ENCODE measurements at places on chromosomes 6 and 20.
A peak's percentile ranks its signal among the peaks of the same experiment; 100 is the strongest.

- no peak for DNase-seq
Observed at GRCh38 chr6:154350293-154350692, 6.3 kb downstream of the IPCEF1 start.

DNA sequence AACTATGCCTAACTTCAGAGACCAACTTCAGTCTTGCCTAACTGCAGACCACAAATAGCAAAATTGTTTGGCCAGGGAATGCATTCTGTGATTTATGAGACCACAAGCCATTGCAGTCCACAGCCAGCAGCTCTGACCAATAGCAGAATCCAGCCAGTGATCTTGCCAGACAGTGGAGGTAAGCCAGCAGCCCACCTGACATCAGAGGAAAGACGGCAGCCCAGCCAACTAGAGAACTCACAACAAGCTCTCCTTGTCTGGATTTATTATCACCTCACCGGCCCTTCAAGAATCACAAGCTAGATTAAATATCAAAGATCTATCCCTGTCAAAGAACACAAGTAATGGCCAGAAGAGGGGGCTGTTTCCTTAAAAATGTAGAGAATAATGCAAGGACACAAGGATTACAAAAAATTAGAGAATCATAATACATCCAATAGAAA lies 66.5 kb upstream of the SLC35F1 start:
- DNase-seq, result peak; percentile 56

- no peak for DNase-seq
Observed at GRCh38 chr20:43755851-43756250, 29.0 kb upstream of the GTSF1L start.

- no peak for DNase-seq
Observed at GRCh38 chr6:55888917-55889316, 13.5 kb upstream of the BMP5 start.

DNA sequence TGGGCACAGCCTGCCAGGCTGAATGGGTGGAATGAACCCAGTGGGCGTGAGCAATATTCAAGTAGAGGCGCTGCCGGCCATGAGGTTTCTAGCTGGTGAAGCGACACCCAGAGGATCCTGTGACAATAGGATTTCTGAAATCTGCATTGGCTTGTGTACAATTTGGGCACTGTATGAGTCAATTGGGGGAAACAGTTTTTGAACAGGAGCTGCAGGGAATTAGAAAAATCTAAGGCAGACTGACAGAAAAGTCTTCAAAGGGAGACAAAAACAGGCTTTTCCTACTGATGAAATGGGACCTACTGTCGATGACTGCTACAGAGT lies 148.8 kb upstream of the PROKR2 start:
- no peak for DNase-seq

- peak; percentile 83 for DNase-seq
Observed at GRCh38 chr6:156720691-156721685, 56.2 kb upstream of the ARID1B start.

DNA sequence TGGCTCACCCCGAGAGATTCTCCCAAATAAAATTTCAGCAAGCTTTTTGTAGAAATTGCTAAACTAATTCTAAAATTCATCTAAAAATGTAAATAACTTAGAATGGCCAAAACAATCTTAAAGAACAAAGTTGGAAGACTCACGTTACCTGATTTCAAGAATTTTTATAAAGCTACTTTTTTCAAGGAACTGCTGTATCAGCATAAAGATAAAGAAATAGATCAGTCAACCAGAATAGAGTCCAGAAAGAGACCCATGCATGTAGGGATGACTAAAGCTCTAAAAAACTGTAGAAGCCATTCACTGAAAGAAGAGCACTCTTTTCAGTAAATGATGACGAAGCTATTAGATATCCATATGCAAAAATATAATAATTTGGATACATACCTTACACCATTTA lies 652.1 kb downstream of the TBC1D32 start:
- DNase-seq, result no peak

GRCh38 chr6:74170118-74170517 lies 474.1 kb downstream of the CD109 start:
- DNase-seq, result no peak

- no peak for DNase-seq
Observed at GRCh38 chr6:70997379-70997778, 40.5 kb upstream of the B3GAT2 start.

GRCh38 chr20:40763646-40764295 lies 74.7 kb upstream of the MAFB start:
- no peak for DNase-seq

GRCh38 chr6:83307849-83308248 lies 114.7 kb downstream of the RWDD2A start:
- no peak for DNase-seq

- peak; percentile 8 for DNase-seq
Observed at GRCh38 chr20:55354720-55355119, 650.6 kb downstream of the CBLN4 start.

DNA sequence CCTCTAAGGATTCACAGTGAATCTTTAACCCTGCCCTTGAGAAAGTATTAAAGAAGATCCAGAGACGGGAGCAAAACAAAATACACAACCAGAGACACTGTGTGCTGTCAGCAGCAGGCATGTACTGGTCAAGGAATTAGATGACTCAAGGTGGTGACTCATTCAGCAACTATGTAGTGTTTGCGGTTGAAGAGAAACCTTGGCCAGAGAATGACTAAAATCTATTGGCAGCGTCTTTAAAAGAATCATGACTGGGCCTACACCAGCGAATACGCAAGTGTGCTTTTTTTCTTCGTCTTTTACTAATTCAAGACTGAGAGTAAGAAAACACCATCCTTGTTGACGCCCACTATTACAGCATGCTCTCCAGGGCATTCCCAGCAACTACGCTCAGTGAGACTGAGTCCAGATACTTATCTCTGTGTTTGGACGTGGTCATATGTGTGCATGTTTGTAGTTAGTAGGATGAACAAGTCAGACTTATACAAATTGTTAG lies 72.4 kb upstream of the BACH2 start:
- DNase-seq, result no peak

GRCh38 chr6:163667372-163668060 lies 253.0 kb downstream of the QKI start:
- peak; percentile 77 for DNase-seq

- no peak for DNase-seq
Observed at GRCh38 chr20:1242530-1242929, 16.7 kb downstream of the RAD21L1 start.

DNA sequence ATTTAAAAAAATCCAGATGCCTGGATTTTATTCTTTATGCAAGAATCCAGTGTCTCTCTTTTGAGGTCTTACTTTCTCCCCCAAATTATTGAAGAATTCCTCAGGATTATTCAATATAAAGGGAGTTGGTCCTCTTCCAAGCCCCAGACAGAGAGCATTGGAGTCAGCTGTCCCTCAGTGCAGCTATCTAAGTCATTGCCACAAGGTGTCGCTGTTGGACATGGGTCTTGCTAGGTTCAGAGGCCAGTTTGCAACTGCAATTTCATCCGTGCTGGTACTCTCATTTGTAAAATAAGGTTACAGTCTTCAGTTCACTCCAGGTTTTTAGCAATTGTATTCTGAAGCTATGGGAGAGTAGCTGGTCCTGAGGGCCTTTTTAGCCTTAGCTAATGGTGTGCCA lies 27.8 kb downstream of the CCN2 start:
- peak; percentile 49 for DNase-seq

DNA sequence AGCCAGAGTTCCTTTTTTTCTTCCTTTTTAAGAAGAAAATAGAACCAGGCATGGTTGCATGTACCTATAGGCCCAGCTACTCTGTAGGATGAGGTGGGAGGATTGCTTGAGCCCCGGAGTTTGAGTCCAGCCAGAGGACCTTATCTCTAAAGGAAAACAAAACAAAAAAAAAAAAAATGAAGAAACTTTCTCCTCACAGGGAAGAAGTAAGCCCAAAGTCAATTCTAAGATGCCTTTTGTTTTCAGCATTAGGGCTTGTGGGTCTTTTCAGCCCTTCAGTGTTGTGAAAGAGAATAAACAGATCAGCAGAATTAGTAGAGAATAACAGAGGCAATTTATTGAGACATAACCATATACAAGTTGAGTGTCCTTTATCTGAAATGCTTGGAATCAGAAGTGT lies 26.8 kb downstream of the ZNF451 start:
- no peak for DNase-seq

DNA sequence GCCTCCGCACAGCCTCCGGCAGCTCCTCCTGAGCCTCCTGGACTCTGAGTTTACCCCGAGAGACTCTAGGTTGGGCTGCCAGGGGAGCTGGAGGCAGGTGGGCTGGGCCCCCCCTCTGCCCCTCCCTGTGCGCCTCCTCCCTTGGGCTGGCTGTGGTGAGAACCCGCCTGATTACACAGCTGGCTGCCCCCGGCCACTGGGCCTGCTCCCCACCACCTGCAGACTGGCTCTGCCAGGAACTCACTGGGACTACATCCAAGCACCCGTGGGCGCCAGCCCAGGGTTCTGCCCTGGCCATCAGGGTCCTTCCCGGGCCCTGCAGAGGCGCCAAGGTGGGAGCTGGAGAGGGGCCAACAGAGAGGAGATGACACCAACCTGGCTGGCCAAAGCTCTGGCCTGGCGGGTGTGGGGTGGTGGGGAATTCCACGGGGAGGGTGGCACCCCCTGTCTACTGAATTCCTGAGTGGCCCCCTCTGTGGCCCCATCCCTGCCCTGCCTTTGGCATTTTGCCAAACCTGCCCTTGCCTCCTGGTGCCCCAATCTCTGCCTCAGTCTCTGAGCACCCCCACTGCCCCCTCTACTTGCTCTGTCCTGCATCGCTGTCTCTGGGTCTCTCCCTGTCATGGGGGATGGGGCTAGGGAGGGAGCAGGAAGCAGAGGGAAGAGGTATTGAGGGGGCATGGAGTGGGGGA lies 21.9 kb upstream of the CDH22 start:
- peak; percentile 94 for DNase-seq

GRCh38 chr20:36466089-36466488 lies 75.2 kb upstream of the MYL9 start:
- DNase-seq, result no peak

DNA sequence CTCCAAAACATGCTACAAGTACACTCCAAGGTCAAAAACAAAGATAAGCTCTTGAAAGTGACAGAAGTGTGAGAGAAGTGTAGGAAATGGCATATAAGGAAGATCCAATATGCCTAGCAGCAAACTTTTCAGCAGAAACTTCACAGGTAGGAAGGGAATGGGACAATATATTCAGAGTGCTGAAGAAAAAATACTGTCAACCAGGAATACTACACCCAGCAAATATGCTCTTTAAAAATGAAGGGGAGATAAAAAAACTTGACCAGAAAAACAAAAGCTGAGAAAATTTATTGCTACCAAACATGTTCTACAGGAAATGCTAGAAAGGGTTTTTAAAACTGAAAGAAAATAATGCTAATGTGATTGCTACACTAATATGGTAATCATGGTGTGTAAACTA lies 46.2 kb downstream of the THBS2 start:
- DNase-seq, result no peak

DNA sequence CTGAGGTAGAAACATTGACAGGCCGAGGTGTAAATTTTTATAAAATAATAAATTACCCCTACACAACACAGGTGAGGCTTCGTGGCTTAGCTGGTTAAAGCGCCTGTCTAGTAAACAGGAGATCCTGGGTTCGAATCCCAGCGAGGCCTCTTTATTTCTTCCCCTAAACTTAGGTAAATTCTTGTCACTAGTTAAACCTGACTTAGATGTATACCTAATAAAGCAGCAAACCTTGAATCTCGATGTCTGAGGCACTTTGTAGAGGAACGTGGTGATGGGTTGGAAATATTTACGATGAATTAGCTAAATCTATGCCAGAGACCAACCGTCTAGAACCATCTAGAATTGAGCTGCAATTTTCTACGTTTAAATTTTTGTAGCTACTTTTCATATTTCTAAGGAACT lies 185.6 kb downstream of the OR2B2 start:
- DNase-seq, result no peak

DNA sequence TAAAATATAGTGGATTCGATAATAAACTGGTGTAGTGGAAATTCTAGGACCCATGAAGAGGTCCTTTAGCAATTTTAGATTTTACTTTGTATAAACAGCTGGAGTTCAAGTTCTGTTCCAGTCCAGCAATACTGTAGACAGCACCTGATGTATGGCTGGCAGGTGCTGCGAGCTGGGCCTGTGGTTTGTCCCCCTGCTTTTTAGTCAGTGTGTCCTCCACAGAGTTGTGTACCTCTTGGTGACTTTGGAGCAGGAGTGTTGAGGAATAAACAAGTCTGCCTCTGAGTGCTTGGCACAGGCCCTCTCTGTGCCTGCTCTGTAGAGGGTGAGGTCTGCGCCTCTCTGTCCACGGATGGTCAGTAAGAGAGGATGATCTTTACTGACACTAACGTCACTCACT lies 13.8 kb downstream of the STX16 start:
- DNase-seq, result no peak

DNA sequence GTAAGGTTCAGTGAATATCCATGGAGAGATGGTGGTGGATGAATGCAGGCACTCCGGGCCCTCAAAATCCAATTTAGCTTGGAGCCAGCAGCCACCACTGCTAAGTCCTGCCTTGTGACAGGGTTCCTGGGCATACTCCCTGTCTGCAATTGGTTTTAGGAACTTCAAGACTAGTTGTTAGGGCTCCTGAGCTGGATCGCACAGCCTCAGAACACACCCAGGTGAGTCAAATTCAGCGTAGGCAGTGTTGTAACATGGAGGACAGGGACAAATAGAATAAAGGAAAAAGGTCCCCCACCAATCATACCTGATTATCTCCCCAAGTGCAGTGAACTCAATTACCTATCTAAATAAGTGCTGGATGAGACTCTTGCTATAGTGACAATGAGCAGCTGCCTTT lies 74.6 kb downstream of the PERP start:
- no peak for DNase-seq

DNA sequence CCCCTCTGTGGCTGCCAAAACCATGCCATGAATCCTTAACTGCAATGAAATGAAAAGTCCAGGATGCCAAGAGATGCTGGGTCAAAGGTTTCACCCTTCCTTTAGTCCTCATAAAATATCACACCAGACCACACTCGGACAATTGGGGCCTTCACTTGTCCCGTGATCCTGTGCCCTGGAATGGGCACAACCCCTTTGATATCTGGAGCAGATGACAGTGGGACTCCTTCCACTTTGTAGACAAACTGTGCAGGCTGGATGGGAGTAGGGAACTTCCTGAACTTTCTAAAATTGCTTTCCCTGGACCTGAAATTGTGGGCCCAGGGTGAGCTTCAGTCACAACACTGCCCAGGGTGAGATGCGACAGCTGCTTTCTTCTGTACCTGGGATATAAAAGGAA lies 9.6 kb upstream of the BPIFB6 start:
- DNase-seq, result no peak

DNA sequence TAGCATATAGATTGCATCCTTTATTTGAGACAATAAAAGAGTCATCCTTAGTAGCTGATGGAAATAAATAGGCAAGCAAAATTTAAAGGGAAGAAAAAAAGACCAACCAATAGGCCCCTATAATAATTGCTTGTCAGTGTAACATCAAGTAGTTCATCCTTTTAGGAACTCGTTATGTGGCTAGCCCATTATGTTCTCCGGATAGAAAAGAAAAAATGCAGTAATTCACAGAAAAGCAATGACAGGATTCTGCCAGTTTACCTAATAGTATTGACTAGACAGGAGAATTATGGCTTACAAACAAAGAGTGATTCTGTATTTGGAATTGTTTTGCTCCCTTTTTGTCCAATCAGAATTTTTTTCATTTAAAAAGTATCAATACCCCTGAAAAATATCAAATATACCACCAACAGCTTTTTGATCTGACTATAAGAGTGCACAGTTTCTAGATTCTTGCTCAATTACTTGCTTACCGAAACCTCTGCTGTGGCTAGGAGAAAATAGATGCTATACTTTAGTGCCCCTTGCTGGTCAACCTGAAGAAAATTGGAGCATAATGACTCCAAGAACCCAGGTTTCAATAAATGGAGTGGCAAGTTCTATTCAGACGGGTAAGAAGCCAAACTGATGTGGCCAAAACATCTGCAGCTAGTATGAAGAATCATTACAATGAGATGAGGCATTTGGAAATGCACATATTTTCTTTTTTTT lies 91.5 kb upstream of the SASH1 start:
- DNase-seq, result peak; percentile 62

Measured in kidney (tissue), 22 donors.